ENCODE measurements at places on chromosomes 4 and X.

DNA sequence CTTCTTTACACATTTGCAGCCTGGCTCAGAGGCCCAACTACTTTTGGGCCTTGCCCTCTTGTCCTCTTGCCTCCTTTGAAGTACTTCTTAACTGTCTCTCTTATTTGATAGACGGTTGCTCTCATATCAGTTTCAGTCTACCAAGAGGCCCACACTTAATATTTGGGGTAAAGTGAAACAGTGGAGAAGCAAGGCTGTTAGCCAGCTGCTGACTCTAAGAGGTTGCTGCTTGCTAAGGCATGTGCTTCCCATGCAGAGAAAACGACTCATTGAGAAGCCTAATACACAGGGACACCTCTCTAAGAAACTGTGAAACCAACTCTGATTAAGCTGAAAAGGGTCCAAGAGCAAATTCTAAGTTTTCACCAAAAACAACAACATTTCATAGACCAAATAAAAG lies 94.6 kb downstream of the PPP3CA start:
- DNase-seq, result peak; percentile 59

GRCh38 chr4:100738196-100739165 lies 220.7 kb upstream of the EMCN start:
- peak; percentile 73 for DNase-seq

DNA sequence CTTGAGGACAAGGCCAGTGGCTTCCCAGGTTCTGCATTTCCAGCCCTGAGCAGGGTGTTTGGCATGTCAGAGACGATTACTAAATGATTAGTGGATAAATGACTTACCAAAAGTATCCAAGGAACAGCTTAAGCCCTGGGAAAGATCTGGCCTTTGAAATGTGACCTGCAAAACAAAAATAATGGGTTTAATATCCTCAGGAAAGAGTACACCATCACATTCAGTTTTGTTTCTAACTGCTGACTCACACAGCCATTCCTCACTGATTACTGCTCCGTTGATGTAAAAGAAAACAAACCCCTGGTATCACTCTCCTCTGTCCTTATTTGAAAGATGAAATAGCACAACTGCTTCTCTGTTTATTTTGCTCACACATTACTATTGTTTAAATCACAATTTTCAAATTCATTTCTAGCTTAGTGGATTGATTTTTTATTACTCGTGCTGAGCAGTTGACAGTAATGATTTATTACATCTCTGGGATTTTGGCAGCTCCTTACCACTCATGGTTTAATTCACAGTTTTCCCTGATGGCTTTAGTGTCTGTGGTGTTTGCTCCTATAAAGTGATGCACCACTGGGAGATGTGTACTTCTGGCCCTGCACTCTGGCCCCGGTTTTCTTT lies 117.0 kb downstream of the CBLL2 start:
- DNase-seq, result peak; percentile 80

DNA sequence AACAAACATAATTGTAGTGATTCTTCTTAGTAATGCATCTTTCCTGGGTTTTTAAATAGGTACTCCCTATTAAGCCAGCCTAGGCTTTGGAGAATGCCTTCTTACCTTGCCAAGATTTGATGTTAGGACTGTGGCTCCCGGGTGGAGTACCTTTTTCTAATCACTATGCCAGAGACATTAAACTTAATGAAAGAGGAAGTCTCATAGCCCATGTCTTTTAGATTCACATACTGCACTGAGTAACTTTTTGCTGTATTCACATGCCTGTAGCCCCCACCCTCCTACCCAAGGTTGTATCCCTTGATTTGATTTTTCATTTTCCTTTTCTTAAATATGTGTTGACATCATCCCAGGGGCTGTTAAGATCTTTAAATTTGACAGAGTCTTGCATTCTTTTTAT lies 104.2 kb upstream of the TLR2 start:
- no peak for DNase-seq

DNA sequence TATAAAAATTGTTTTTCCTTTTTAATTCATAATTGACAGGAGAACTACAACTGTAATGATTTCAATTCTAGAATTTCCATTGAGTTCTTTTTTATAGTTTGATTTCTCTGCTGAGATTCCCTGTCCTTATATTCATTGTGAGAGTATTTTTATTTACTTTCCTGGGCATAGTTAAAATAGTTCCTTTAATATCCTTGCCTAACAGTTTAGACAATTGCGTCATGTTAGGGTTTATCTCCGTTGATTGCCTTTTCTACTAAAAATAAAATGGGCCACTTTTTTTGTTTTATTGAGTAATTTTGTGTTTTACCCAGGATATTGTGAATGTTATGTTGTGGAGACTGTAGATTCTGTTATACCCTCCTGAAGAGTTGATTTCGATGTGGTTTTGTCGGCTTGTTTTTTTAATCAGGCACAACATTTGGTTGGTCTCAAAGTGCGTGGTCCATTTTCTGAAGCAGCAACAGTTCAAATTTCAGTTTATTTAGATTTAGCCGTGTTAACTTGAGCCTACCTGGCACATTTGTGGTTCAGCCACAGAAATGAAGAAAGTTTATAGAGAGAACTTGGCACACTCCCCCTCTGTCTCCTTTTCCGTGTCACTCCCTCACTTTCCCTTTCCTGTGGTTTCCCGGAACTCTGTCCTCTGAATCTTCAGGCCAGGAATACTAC lies 16.0 kb upstream of the PRRG1 start:
- DNase-seq, result no peak

DNA sequence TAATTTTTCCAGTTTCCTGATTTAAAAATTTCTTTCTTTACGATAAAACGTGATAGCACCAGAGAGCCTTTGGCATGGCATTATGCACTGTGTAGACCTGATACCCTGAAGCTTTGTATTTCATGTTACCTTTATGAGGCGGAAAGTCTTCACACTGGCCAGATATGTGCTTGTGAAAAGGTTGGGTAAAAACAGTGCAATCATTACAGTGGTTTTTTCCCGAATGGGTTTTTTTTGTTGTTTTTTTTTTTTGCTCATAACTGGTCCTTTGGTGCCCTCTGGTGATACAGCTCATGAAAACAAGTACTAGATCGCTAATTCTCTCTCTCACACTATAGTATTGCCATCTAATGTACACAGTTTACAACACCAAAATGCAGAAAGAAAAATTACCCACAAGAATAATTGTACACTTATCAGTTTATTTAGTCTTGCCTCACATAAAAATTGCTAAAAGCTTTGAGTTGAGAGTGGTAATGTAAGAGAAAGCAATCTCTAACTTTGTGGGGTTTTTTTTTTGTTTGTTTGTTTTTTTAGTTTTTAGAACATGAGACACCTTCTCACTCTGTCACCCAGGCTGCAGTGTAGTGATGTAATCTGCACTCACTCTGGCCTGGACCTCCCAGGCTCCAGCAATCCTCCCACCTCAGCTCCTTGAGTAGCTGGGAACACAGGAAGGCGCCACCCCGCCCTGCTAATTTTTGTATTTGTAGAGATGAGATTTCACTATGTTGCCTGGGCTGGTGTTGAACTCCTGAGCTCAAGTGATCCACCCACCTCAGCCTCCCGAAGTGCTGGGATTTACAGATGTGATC lies 21.3 kb downstream of the SPCS3 start:
- peak; percentile 75 for DNase-seq

DNA sequence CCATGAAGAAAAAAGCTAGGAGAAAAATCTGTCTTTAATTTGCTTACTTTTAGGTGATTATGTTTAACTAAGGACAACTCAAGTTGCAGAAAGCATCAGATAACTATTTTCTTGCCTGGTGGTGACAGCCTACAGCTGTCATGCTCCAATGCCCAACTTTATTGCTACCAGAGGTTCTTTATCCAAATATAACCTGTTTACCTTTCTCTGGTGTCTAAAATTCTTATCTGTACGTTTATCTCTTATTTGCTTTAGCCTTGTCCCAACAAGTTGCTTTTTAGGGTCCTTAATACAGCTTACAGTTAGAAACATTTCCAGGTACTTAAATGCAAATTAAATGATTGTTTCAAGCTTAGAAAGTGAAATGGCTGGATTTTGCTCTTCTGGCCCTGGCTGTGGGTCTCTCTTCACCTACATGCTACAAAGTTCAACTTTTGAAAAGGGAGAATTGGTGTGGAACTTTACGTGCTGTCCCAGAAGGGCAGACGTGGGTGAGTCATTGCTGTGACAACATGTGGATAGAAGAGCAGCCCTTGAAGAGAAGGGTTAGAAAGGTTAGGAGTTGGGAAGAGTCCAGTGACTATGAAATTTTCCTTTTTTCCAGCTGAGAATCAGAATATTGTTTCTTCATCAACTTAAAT lies 60.7 kb downstream of the HPGD start:
- DNase-seq, result peak; percentile 30

- no peak for DNase-seq
Measured at GRCh38 chr4:89070041-89070440, 13.1 kb upstream of the FAM13A start.

DNA sequence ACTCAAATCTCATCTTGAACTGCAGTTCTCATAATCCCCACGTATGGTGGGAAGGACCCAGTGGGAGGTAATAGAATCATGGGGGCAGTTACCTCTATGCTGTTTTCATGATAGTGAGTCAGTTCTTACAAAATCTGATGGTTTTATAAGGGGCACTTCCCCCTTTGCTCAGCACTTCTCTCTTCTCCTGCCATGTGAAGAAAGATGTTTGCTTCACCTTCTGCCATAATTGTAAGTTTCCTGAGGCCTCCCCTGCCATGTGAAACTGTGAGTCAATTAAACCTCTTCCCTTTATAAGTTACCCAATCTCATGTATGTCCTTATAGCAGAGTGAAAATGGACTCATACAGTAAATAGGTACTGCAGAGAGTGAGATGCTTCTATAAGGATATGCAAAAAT lies 1050.6 kb upstream of the GRIA3 start:
- no peak for DNase-seq

All from choroid plexus epithelial cell (primary cell).